Activated T-cell treated with anti-CD3 and anti-CD28 coated beads for 1 hour (primary cell): ENCODE measurements at places on chromosomes 7 and 10.

GRCh38 chr7:57220746-57221145, 88.5 kb upstream of the ZNF479 start:
- no peak for DNase-seq

DNA sequence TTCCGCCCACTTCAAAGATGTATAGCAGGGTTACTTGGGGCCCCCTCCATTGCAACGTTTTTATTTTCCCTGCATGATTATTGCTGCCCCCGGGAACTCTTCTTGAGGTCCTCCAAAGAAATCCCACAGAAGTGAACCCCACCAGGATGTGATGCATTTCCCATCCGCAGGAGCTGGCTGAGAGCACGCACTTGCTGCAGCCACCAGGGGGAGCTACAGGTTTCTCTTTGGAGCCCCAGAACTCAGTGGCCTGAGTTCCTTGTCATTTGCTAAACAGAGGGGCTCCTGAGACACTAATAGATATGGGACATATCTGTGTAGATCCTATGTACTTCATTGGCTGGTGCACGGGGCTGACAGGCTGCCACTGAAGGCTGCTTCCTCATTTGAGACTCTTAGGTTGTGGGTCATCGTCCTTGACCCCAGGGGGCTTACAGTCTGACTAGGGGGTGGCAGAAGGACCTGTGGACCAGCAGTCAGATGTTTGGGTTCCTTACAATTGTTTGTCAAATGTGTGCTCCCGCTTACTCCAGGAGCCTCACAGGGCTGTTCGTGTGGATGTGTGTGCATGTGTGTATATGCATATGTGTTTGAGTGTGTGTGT, 52.3 kb upstream of the ENO4 start:
- peak; percentile 59 for DNase-seq

GRCh38 chr10:43260117-43260761, 6.6 kb downstream of the RASGEF1A start:
- DNase-seq, result no peak

DNA sequence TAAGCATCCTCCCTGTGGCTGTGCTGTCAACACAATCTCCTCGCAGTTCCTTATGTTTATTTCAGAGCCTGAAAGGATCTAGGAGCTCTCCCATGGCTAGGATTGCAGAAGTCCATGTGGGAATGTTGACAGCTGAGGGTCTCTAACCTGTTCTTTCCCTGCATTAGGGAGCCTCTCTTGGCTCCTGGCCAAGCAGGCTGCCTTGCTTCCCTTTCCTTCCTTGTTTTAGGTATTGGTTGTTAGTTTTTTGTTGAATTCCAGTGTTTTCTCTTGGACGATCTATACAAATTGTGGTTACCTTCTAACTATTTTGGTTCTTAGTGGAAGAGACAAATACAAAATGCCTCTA, 171.8 kb downstream of the MLLT10 start:
- no peak for DNase-seq

- DNase-seq, result no peak
Measured at GRCh38 chr7:155357573-155358041, 59.9 kb downstream of the INSIG1 start.

GRCh38 chr7:98278936-98279335, 2.5 kb upstream of the BRI3 start:
- DNase-seq, result no peak
